Stimulated activated CD8-positive, alpha-beta memory T cell treated with anti-CD3 and anti-CD28 coated beads, Interleukin-2, amount 100 ng/mL, for 48 hours (primary cell): ENCODE measurements at places on chromosomes 3 and 15.
A peak's percentile ranks its signal among the peaks of the same experiment; 100 is the strongest.

DNA sequence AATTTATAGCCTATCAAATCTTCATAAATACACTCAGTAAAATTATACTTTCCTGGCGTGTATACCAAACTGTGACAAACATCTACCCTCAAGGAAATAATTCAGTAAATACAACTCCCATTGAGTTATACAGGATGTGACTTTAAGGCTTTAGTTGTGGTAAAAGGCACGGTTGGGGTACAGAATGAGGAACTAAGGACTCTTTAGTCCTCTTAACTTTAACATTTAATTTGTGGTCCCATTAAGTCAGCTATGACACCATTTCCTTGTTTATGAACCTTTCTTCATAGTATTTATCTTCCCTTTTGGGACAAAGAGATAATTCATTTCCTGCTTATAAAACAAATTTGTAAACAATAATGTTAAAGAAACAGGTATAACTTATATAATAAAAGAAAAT, 30.2 kb downstream of the IFT80 start:
- DNase-seq, result no peak

GRCh38 chr3:66362541-66362941, 138.3 kb downstream of the LRIG1 start:
- no peak for DNase-seq

GRCh38 chr3:42129014-42129953, 38.1 kb downstream of the TRAK1 start:
- DNase-seq, result no peak

GRCh38 chr3:125647318-125648014, 52.2 kb upstream of the OSBPL11 start:
- DNase-seq, result no peak

DNA sequence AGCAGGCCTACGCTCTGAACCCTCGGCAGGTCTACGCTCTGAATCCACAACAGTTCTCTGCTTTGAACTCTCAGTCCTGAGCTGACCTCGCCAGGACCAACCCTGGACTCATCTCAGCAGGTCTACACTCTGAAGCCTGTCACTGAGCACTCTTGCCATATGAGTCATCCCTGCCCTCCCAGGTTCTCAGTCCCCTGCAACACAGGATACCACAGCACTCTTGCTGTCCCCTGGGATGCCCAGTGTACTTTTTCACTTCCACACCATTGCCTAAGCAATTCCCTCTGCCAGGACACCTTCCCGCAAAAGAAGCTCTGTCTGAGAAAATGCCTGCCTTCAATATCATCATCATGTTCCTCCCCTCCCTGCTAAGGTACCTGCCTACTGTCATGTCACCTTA, 42.0 kb downstream of the NUP210 start:
- DNase-seq, result no peak

- DNase-seq, result no peak
These were observed 835.4 kb upstream of the GBE1 start for GRCh38 chr3:82596805-82597204.

DNA sequence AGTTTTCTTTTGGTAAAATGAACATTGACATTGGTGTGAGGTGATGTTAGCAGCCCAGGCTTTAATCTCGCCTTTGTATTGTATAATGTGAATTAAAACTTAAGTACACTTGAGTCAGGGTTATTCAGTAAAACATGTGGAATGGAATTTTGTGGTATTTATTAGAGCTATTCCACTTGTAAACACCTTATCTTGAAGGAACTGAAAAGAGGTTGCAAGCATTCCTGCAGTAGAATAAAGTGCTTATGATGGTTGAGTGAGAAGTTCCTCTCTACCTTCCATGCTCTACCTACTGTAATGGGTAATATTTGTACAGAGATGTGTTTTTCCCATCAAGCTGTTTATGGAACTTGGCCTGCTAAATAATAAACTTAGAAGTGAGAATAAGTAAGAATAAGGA, 36.1 kb downstream of the HMG20A start:
- DNase-seq, result no peak

GRCh38 chr3:58158442-58159153, 52.2 kb downstream of the DNASE1L3 start:
- DNase-seq, result no peak

- DNase-seq, result peak; percentile 52
These were observed 74.9 kb downstream of the DAPK2 start for GRCh38 chr15:63971427-63971805.

GRCh38 chr3:79187426-79187825, 580.4 kb downstream of the ROBO1 start:
- DNase-seq, result no peak

DNA sequence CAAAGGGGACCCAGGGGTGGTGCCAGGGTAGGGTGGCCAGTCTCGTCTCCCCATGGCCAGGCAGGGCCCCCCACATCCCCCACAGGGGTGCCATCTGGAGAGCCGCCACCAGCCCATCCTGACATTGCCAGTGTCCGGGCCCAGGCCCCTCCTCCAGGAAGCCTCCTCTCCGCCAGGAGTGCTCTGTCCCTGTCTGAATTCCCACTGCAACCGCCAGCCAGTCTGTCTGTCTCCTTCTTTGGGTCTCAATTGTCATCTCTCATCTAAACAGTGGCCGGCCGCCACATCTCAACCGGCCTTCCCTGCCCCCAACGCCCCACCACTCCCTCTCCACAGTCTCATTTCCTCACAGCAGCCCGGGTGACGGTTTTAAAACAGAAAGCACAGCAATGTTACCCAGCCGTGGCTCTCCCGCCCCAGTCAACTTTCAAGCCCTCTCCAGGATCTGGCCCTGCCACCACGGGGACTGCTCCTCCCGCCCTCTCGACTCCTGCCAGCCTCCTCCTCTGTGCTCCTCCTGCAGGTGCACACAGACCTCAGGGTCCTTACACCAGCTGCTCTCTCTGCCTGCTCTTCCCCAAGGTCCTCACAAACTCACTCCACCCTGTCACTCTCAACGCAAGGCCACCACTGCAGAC, 57.0 kb downstream of the IQSEC1 start:
- DNase-seq, result peak; percentile 20

DNA sequence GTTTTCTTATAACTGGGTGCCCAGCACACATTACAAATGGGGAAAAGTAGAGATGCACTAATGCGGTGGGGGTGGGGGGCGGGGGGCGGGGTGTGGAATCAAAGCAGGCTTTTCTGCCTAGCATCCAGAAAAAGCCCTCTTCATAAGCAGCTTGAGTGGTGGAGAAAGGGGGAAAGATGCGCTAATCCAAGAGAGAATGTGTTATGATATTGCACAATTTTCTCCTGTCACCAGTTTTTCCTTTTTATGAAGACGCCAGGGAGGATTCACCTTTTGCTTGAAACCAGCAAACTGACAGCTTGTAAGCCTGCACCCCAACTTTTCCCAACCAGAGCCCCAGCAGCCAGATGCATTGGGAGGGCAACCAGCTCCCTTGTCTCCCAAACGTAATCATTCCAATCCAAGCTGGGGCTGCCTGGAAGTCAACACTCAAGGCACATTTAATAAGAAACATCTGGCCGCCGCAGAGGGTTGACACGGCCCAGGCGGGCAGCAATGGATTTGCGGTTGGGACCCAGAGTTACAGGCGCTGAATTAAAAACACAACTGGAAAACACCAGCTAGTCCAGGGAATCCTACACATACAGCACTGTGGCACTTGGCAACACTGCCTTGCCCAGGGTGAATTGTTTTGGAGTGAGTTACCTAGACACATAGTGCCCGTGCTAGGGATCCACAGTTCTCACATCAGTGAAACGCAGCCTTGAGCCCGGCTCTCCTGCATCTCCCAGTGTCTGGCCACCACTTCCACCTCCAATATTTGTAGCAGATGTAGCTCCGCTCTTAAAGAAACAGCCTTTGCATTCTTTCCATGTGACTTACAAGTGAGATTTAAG, 218.5 kb upstream of the PRICKLE2 start:
- DNase-seq, result no peak

- DNase-seq, result no peak
These were observed 9.2 kb upstream of the SSR3 start for GRCh38 chr3:156563900-156564682.

DNA sequence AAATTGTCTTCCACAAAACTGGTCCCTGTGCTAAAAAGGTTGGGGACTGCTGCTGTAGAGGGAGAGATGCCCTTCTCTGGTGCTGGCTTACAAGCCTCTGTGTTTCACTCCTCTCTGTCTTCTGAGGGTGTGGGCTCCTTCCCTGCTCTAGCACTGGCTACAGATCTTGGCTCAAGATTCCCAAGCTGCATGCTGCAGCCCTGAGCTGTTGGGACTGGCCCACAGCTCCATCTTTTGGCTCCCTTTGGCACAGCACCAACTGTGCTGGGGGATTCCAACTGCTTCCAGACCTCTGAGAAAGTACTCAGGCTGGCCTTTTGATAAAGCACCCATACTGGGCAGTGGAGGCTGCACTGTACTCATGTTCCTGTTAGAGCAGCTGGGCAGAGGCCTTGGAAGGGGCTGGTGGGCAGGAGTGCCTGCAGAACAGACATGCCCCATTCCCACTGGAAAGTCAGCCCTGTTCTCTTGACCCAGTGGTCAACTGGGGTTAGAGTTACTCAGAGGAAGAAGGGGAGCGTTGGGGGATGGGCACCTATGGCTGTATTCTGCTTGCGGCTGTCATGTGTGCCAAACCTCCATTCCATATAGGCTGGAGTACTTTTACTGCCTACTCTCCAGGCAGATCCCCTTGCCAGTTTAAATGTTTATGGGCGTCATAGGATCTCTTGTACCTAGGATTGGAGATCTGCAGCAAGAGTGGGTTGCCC, 55.7 kb downstream of the GALK2 start:
- no peak for DNase-seq

GRCh38 chr3:122975163-122975923, 52.2 kb downstream of the SEMA5B start:
- no peak for DNase-seq

DNA sequence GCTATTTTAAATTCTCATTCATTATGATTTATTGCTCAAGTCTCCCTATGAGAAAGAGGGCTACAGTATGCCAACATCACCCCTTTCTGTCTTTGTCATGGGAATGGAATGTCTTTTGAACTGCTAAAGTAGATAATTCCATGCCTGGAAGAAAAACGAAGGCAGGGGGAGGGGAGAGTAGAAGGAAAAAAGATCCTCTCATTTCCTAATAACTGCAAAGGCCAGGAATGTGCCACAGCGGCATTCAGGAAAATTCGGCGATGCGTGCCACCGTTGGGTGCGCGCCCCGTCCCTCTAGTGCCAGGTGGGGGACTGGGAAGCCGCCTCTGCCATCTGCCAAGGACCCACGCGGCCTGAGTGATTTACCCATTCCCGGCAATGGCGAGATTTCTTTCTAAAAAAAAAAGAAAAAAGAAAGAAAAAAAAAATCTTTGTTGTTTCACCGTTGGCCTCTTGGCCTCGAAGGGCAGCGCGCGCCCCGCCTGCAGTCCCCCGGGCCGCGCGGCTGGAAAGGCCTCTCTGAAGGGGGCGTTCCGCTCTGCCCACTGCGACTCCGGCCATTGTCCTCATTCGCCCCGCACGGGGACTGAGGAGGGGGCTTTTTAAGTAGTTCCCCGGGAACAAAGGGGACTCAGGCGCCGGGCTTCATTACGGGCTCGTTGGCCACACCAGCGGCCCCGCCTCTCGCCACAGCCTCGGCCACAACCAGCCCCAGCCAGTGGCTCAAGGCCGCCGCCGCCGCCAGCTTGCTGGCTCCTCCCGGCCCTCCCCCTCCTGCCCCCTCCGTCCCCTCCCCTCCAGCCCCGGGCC, 54.5 kb downstream of the CPN2 start:
- DNase-seq, result no peak

DNA sequence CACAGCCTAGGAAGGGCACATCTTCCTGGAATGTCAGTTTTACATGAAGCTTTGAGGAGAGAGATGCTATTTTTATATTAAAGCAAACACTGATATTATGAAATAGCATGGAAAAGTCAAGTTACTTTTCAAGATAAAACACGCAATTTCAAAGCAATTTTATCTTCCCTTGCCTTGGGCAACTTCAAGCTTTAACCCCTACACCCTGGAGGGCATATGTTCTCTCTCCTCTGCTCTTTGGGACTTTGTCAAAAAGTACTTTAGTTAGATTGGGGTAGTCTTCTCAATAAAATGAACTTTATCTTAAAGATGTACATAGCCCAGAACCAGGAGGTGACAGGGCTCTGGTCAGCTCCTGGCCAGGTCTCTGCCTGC, 86.9 kb upstream of the PLXNA1 start:
- DNase-seq, result no peak

- no peak for DNase-seq
These were observed 125.9 kb upstream of the HES1 start for GRCh38 chr3:194009892-194010533.

GRCh38 chr3:187227658-187228258, 30.5 kb downstream of the RTP1 start:
- no peak for DNase-seq

DNA sequence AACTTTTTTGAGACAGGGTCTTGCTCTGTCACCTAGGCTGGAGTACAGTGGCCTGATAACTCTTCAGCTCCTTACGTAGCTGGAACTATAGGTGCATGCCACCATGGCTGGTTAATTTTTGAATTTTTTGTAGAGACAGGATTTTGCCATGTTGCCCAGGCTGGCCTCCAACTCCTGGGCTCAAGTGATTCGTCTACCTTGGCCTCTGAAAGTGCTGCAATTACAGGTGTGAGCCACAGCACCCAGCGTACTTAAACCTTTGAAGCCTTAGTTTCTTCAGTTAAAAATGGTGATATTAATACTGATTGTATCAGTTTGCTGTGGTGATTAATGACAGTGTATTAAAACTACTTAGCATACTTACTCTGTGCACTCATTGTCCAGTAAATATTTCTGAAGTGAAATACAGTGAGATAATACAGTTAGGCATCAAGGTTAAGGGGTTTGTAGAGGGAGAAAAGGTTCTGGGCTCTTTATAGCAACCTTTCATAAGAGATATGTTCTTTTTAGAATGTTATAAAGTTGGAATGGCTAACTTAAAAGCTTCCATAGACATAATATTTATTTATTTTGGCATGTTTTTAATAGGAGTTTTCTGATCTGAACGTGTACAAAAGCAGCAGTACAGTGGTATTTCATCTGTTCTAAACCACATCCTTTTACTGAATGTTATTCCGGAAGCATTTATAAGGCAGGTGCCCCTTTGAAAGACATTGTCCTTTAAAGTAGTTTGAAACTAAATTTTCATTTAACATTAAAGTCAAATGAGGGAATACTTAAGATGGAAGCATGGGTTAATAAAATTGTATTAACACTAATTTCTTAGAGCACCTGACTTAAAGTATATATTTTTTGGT, 23.6 kb downstream of the NCK1 start:
- no peak for DNase-seq
